ENCODE measurements at places on chromosomes 3 and 15.

- DNase-seq: no peak
These were observed 100.1 kb downstream of the DPH6 start for GRCh38 chr15:35445891-35446290.

- no peak for DNase-seq
These were observed 1462.8 kb upstream of the GBE1 start for GRCh38 chr3:83224101-83224868.

GRCh38 chr3:113035387-113035982 is 44.7 kb downstream of the GTPBP8 start:
- no peak for DNase-seq

DNA sequence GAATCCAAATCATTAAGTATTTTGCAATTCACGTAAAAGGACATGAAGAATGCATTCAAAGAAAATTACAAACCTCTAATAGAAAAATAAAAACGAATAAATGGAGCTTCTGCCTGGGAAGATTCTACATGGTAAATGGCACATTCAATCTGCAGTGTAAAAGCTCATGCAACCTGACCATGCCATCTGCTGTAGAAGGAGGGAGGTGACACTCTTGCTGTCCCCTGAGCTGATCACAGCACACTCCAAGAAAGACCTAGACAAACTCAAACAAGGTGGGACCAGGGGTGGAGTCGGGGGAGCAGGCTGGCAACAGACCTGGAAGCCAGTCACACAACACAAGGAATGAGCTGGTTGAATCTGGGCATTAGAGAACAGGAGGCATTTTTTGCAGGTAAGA is 101.8 kb downstream of the BDH1 start:
- DNase-seq: no peak

GRCh38 chr3:8595695-8596115 is 48.9 kb downstream of the SSUH2 start:
- DNase-seq: no peak

DNA sequence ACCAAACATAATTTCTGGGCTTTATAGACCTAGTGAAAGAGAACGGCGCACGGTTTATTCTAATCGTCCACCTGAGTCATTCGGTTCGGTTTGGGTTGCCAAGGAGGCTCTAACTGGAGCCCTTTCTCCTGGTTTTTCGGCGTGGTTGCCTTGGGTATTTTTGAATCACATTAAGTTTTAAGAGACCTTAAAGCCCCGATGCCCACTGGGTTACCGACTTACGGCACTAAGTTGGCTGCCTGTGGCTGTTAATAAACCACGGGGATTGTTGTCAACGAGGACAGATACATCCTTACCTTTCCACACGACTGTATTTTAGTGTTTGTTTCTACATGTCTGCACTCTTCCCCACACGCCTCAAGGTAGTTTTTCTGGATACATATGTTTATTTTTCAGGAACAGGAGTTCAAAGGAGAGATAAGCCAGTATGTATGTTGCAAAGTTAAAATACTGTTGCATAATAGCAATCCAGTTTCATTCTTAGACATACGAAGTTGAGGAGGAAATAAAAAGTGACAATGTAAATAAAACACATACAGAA is 1.2 kb upstream of the ANP32A start:
- DNase-seq: no peak

GRCh38 chr3:196499061-196499460 is 4.5 kb downstream of the RNF168 start:
- DNase-seq: no peak

- no peak for DNase-seq
These were observed 178.7 kb downstream of the STAC start for GRCh38 chr3:36558961-36559360.

DNA sequence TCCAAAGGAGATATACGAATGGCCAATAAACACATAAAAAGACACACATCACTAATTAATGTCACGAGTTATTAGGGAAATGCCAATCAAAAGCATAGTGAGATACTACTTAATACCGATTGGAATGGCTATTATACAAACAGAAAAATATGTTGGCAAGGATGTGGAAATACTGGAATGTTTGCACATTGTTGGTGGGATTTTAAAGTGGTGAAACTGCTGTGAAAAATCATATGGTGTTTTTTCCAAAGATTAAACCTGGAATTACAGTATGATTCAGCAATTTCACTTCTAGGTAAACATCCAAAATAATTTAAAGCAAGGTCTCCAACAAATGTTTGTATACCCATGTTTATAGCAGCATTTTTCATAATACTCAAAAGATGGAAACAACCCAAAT is 765.5 kb downstream of the VGLL3 start:
- no peak for DNase-seq

DNA sequence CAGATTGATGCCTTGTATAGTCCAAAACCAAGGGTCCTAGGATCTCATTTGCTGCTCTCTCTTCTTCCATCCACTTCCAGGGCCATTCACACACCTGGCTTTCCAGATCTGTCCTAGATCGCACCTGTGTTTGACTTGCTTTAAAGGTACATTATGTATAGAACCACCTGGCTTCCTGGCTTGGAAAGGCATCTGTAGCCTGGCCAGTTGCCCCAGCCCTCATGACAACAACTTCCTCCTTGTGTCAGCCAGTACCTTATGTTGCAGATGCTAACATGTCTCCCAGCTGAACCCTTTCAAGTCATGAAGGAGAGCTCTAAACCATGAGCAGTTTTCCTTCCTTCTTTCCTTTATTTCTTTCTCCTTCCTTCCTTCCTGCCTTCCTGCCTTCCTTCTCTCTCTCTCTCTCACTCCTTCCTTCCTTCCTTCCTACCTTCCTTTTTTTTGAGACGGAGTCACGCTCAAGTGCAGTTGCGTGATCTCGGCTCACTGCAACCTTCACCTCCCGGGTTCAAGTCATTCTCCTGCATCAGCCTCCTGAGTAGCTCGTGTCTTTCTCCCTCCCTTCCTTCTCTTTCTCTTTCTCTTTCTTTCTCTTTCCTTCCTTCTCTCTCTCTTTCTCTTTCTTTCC is 2.5 kb upstream of the HTR3C start:
- DNase-seq: no peak

DNA sequence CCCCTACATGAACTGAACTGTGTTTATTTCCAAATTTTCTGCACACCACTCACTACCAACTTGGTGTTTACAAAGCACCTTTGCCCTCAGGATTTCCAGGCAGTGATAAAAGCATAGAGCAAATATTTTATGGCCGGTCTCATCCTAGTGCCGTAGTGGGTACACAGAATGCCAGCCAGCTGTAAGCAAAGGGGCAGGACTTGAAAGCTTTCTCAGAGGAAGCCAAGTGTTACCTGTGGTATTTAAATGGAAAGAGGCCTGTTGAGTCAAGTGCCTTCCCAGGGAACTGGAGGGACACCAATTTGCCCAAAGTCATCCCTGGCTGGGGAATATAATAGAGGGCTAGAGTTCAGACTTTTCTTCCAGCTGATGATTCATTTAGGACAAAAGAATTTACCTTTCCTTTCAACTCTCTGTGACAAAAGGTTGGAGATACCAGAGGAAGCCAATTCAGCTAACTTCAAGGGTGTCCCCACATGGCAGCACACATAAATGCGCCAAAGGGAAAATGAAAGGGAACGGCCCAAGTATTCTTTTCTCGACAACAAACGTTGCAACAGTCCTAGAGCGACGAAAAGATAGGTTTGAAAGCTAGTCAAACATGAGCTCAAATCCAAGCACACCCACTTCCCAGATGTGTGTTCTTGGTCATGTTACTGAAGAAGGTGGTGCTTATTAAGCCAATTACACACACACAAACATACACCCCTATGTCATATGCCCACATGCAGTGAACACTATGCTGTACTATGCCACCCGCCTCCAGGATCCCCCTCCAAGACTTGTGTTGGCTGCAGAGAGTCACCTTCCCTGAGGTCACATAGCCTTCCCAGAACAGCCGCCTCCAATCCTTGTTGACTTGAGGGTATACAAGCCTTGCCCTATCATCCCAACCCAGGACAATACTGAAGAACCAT is 27.7 kb downstream of the MAGI1 start:
- DNase-seq: no peak

DNA sequence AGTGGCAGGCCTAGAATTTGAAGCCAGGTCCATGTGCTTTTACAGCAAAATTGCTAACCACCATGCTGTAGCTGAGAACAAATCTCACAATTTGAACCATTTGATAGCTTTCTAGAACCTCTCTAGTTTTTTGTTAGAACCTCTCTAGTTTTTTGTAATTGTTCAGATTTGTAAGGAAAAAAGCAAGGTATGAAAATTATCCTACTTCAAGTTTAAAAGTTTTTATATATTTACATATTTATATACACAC is 9.8 kb downstream of the GXYLT2 start:
- DNase-seq: no peak

DNA sequence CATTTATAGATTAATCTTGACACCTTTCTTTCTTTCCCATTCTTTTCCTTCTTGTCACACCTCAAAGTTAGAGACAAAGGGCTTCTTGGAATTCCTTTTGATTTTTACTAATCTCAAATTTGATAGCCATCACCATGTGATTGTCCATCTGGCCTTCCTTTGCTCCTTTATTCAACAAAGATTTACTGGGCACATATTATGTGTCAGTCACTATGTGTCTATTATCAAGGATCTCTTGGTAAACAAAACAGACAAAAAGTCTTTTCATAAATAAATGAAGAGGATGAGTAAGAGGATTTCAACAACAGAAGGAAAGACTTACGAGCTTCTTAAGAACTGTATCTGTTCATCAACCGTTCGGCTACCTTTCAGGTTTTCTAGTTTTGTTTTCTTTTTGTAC is 56.5 kb downstream of the SAMMSON start:
- DNase-seq: no peak

DNA sequence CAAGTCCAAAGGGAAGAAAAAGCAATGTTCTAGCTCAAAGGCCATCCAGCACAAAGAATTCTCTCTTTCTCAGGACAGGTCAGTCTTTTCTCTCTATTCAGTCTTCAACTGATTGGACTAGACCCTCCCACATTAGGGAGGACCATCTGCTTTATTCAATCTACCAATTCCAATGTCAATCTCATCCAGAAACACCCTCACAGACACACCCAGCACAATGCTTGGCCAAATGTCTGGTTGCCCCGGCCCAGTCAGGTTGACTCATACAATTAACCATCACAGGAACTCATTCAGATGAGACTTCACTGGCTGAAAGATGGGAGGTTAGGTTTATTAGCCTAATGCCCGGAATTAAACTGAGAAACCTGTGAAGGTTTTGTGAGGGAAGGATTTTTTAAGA is 32.4 kb downstream of the ACAN start:
- DNase-seq: no peak

DNA sequence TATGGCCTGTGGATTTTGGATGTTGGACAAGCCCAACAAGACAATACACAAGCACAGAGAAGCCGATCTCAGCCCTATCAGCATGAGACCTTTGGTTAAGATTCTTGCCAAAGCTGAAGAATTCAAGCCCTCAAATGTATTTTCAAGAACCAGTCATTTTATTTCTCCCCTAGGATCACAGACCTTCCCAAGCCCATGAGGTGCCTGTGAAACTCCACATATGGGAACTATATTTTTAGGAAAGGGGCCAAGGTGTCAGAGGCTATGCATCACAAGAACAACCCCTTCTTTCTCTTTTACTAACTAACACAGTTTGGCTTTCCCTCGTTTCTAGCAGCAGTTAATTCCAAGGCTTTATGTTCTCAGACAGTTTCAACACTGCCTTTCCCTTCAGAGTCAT is 364.5 kb downstream of the MAGI1 start:
- no peak for DNase-seq

GRCh38 chr15:65945616-65946015 is 76.3 kb downstream of the RAB11A start:
- no peak for DNase-seq

- no peak for DNase-seq
These were observed 372.1 kb upstream of the ARHGEF26 start for GRCh38 chr3:153749070-153749610.

GRCh38 chr15:30954674-30955073 is 36.8 kb downstream of the MTMR10 start:
- no peak for DNase-seq
